ENCODE measurements at places on chromosomes 16 and 17.

DNA sequence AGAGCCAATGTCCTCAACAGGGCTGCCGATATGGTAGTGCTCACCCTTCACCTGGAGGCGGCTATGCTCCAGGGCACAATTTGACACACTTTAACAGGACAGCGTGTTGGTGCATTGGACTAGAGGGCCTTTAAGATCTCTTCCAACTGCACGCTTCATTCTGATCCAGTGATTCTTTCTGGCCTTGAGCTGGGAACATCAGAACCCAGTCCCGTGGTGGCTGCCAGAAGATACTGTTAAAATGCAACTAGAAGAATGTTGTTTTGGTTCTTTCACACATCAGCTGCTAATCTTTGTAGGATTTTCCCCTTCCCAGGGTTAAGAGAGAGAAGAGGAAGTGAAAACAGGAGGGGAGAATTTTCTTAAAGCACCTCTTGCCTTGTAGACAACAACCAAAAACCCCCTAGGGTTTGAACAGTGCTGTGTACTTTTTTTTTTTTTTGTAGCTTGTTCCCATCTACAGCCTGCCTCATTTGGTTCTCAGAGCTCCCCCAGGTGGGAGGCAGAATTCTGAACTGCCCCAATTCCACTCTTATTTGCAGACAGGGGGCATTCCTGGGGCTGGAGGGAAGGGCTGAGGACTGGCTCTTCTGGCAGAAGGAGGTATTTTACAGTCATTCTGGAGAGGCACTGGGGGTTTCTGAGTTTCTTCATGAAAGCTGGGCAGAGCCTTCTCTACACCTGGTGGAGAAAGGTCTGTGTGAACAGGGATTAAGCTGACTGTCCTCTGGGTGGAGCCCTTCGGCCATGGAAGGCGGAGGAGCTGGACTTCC is 32.4 kb downstream of the SMARCE1 start:
- H3K4me3 ChIP-seq = no peak overlapping the region
- H3K27ac ChIP-seq = peak overlapping the region; percentile 51
- DNase-seq = peak; percentile 79
- peaks cover 4% of the 10 kb centered on the region for H3K4me1 ChIP-seq

GRCh38 chr17:49162866-49163265 is 30.3 kb downstream of the B4GALNT2 start:
- H3K4me3 ChIP-seq = no peak overlapping the region
- no peaks in the 10 kb centered on the region for H3K4me1 ChIP-seq
- H3K27me3 ChIP-seq = no peaks in the 10 kb centered on the region
- no peak overlapping the region for H3K27ac ChIP-seq
- H3K36me3 ChIP-seq = no peaks in the 10 kb centered on the region
- DNase-seq = no peak

DNA sequence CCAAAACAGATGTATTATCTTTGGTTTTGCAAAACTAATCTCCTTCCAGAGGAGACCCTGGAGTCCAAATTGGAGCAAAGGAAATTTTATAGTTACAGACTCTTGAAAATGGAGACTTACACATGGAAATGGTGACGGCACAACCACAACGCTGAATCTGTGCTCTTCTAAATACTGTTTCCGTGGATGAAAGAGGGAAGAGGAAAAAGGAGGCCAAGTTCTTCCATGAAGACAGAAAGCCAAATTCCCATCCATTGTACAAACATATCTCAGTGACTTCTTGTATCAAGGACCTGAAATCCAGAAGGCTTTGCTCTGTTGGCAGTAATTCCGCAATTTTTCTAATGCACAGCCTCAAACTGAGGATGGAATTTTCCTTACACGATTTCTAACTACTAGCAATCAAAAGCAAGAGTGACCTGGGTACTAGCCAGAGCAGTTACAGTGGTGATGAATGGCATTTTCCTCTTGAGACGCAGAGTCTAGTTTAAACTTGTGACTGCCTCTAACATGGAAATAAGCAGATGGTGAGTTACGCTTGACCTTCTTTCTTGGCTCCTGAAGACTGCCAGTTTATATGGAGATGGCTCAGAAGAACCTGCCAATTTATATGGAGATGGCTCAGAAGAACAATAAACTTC is 38.5 kb downstream of the VPS53 start:
- H3K4me3 ChIP-seq = no peak overlapping the region
- no peak overlapping the region for H3K27ac ChIP-seq
- H3K4me1 ChIP-seq = no peaks in the 10 kb centered on the region
- H3K36me3 ChIP-seq = no peaks in the 10 kb centered on the region

DNA sequence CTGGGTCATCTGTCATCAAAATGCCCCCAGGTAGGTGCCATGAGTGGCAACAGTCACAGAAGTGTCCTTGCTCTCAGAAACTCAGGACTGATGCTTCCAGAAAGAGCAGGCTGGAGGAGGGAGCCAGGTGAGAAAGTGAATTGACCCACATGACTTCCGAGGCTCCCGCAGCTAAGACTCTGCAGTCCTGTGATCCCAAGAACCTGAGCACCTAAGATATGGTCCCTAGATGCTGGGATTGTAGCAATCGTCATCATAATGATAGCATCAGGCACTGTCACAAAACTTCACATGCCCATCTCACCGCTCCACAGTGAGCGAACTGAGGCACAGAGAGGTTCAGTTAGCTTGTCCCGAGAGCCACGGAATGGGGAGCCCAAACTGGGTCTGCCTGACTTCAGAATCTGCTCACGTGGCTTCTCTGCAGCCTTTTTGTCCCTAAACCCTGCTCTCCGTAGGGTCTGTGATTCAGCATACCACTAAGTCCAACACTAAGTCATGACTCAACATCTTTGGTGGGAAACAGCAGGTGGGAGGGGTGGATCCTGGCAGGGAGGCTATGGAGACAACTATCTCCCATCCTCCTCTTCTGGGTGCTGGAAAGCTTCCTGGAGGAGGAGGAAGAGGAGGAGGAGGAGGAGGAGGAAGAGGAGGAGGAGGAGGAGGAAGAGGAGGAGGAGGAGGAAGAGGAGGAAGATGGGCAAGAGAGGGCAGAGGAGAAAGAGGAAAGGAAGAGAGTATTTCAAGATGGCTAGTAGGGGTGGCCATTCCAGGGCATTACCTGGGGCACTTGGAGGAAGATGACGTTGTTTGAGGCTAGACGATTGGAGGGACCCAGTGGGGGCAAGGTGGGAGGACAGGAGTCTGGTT is 55.5 kb upstream of the DLX4 start:
- H3K27ac ChIP-seq = no peak overlapping the region
- peaks cover 2% of the 10 kb centered on the region for H3K4me1 ChIP-seq
- H3K4me3 ChIP-seq = no peak overlapping the region
- no peak for DNase-seq

DNA sequence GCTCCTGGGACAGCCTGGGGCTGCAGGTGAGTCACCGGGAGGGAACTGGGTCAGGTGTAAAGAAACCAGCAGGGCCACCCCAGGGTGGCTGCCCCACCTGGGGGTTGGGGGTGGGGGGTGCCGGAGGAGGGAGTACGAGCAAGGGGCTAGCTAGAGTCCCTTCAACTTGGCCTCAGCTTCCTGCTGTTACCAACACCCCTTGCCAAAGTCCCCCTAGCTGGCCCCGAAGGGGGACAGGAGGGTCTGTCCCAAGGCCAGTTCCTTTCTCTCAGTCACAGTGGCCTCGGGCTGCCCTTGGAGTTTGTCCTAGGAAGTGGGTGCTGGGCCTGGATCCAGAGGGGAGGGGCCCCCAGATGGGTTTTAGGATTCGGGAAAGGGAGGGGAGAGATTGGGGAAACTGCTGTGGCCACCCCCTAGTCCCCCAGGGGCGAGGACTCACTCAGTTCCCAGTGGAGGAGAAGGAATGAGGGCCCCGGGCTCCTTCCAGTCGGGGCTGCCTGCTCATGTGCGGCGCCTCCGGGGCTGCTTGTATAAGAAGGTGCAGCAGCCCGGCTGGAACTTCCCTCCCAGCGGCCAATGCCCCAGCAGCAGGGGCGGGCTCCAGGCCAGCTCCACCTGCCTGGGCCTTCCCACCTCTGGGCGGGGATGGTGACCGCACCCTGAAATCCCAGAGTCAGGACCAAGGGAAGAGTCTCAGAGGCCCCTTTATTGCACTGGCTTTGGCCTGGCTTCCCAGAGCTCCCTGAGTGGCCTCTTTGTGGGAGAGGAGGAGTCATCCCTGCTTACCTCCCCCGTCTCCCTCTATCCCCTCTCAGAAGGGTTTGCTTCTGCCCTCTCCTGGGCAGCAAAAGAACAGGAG is 7.3 kb downstream of the ARHGAP27 start:
- peaks cover 10% of the 10 kb centered on the region for H3K27me3 ChIP-seq
- no peaks in the 10 kb centered on the region for H3K36me3 ChIP-seq
- H3K27ac ChIP-seq = peak overlapping the region; percentile 59
- no peak overlapping the region for H3K4me3 ChIP-seq
- DNase-seq = peak; percentile 89

DNA sequence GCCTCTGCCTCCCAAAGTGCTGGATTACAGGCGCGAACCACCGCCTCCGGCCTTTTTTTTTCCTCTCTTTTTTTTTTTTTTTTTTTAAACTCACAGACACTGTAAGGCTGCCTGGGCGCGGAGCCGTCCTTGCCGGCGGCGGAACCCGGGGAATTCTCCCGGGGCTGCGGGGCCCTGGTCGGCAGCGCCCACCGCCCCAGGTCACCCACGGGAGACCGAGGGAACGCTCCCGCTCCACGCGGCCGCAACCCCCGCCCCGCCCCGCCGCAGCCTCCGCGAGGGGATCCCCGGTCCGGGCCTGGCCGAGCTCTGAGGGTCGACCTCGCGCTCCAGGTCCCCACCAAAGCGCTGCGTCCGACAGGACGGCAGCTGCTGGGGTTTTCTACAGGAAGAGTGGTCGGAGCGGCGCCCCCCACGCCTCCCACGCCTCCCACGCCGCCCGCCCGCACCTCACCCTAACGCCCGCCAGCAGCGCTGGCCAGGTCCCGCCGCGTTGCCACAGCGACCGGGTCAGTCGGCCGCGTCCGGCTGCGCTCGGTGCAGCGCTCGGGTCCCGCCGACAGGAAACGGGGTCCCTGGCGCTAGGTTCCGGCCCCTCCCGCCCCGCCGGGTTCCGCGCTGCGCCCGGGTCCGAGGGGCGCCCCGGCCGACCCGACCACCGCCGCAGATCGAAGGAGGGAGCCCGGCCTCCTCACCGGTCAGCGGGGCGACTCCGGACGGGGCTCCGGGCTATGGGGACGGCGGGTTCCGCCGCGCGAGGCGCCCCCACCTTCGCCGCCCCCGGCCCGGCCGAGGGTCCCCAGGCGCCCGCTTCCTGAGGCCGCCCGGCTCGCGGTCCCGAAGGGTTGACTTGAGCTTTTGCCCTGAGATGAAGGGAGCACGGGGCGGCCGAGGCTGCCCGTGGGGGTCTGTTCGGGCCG is at the start of gene CCDC57:
CCDC57 (minus strand) TSS at position 512 of the 920 bp plus-strand sequence. CDS start 10,898 bp downstream, outside the sequence.
- H3K4me1 ChIP-seq = peaks cover 5% of the 10 kb centered on the region
- H3K36me3 ChIP-seq = no peaks in the 10 kb centered on the region
- peak; percentile 95 for DNase-seq
- H3K4me3 ChIP-seq = peak within 1 kb of the TSS; percentile 53
- no peaks in the 10 kb centered on the region for H3K27me3 ChIP-seq

- H3K4me3 ChIP-seq = no peak overlapping the region
- H3K4me1 ChIP-seq = no peaks in the 10 kb centered on the region
- H3K27ac ChIP-seq = no peak overlapping the region
- no peaks in the 10 kb centered on the region for H3K36me3 ChIP-seq
Measured at GRCh38 chr16:65176603-65177002, 54.7 kb upstream of the CDH11 start.

- peaks cover 3% of the 10 kb centered on the region for H3K27me3 ChIP-seq
- H3K36me3 ChIP-seq = no peaks in the 10 kb centered on the region
- H3K27ac ChIP-seq = no peak overlapping the region
- H3K4me1 ChIP-seq = peaks cover 6% of the 10 kb centered on the region
- no peak overlapping the region for H3K4me3 ChIP-seq
Measured at GRCh38 chr16:23186171-23186570, 3.6 kb downstream of the SCNN1G start.

- H3K27me3 ChIP-seq = no peaks in the 10 kb centered on the region
- H3K4me1 ChIP-seq = peaks cover 4% of the 10 kb centered on the region
Measured at GRCh38 chr17:6548578-6549330, 7.6 kb downstream of the PITPNM3 start.

- DNase-seq = no peak
- no peaks in the 10 kb centered on the region for H3K36me3 ChIP-seq
- H3K4me1 ChIP-seq = no peaks in the 10 kb centered on the region
- H3K27me3 ChIP-seq = no peaks in the 10 kb centered on the region
Measured at GRCh38 chr17:57735230-57735629, 9.9 kb downstream of the CCDC182 start.

- no peak for DNase-seq
- no peaks in the 10 kb centered on the region for H3K36me3 ChIP-seq
- H3K4me3 ChIP-seq = no peak overlapping the region
- no peak overlapping the region for H3K27ac ChIP-seq
Measured at GRCh38 chr16:72876981-72877373, 171.0 kb downstream of the ZFHX3 start.

GRCh38 chr17:49565948-49566491 is 9.7 kb upstream of the NXPH3 start:
- no peaks in the 10 kb centered on the region for H3K4me1 ChIP-seq
- H3K36me3 ChIP-seq = no peaks in the 10 kb centered on the region
- no peaks in the 10 kb centered on the region for H3K27me3 ChIP-seq
- no peak for DNase-seq
- H3K4me3 ChIP-seq = no peak overlapping the region

DNA sequence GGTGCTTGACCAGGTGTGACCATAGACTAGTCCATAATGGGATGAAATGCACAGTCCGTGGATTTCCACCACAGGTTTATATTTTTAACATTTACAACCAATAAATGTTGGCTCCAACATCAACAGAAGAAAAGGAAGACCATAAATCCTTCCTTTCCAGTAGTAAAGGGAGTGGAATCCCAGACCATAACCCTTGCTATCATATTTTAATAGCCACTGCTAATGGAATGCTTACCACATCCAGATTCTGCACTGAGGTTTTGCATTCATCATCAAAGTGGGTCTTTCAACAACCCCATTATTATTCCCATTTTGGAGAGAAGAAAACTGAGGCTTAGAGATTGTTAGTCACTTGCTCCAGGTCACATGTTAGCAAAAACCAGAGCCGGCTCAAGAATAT is 106.7 kb downstream of the FOXL1 start:
- H3K36me3 ChIP-seq = no peaks in the 10 kb centered on the region
- no peak for DNase-seq
- no peaks in the 10 kb centered on the region for H3K27me3 ChIP-seq
- no peak overlapping the region for H3K4me3 ChIP-seq

GRCh38 chr16:4081521-4082021 is 34.7 kb downstream of the ADCY9 start:
- H3K4me3 ChIP-seq = peak overlapping the region; percentile 28
- peaks cover 3% of the 10 kb centered on the region for H3K4me1 ChIP-seq
- no peak overlapping the region for H3K27ac ChIP-seq
- DNase-seq = no peak
- no peaks in the 10 kb centered on the region for H3K36me3 ChIP-seq

DNA sequence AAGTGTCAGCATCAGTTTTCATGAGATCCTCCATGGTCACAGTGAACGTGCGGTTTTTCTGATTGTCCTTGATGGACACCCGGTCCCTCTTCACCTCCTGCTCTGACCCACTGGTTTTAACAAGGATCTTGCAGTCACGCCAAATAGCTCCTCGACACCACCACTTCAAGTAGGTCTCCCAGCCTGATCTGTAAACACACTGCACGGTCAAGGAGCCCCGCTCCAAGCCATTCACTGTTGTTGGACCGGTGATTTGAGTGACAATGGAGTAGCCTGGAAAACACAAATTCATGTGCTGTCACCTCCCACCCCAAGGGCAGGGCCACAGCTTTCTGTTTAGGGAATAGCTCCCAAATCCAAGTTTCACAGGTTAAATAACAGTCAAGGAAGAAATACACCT is 8.2 kb downstream of the CD300LF start:
- no peak overlapping the region for H3K27ac ChIP-seq
- no peaks in the 10 kb centered on the region for H3K27me3 ChIP-seq
- no peaks in the 10 kb centered on the region for H3K36me3 ChIP-seq
- no peaks in the 10 kb centered on the region for H3K4me1 ChIP-seq
- no peak overlapping the region for H3K4me3 ChIP-seq
- no peak for DNase-seq

Data from kidney (tissue), 22 donors.